ENCODE measurements at places on chromosomes 13 and 19.

DNA sequence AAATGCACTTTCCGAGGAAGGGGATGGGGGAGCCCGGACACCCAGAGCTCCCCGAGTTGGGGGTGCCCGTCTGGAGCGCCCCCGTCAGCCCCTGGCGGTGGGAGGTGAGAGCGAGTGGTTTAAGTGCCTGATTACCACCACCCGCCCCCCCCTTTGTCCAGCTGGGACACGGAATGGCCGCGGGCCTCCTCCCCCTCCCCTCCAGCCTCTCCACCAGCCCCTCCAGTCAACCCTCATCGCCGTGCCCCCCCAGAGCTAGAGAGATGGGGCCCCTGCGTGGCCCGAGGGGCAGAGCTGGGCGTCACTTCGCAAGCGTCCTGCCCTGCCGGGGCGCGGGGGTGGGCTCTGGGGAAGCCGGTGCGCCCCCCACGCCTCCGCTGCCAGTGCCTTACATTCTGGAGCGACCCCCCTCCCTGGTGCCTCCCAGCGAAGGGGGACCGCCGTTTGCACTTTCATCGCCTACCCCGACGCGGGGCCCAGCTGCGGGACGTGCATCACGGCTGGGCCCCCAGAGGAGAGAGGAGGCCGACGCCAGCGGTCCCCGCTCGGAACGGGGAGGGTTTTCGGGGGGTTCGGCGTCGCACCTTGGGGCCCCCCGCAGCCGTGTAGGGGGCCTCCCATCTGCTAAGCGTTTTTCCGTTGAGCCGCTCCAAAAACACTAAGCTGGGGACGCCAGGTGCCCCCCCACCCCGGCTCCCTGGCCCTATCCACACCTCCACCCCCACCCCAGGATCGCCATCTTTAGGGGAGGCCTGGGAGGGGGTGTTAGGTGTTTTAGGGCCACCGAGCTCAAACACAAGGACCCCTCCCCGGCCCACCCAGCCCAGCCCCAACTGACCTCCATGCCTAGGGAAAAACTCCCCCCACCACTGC lies 16.4 kb downstream of the SMIM24 start:
- DNase-seq, result no peak

GRCh38 chr19:8371011-8371804 lies 7.3 kb downstream of the ANGPTL4 start:
- no peak for DNase-seq

- no peak for DNase-seq
Observed at GRCh38 chr19:33368074-33368864, 5.2 kb upstream of the CEBPG start.

DNA sequence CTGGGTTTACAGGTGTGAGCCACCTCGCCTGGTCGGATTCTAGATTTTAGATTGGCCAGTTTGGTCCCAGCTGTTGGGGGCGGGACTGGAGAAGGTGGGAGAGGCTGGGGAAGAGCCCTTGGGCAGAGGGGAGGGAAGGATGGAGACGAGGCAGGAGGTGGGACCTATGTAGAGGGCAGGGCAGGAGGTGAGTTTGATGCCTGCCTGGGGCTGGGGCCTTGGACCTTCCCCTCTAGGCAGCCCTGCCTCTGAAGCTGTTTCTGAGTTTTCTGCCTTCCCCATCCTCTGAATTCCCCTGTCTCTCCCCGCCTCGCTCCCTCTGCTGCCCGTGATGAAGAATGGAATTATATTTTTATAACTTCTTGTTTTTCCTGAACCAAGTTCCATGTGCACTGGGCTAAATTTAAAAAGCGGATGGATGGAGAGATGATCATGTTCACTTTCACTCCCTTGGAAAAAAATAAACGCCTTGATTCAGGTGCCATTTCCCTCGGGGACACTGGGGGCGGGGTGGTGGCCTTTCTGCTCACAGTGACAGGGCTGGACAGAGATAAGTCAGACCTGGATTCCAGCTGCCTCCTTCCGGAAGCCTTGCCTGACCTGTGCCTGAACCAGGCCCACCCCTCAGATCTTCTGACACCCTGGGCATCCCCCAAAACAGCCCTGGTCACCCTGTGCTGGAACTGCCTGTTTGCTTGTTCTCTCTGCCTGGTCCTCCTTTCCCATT lies 16.5 kb upstream of the TNFAIP8L1 start:
- no peak for DNase-seq

- no peak for DNase-seq
Observed at GRCh38 chr13:21413013-21413412, 46.1 kb downstream of the ZDHHC20 start.

GRCh38 chr19:54684527-54684926 lies 21.7 kb downstream of the LILRB4 start:
- DNase-seq, result no peak

GRCh38 chr13:45199711-45200110 lies 1.1 kb downstream of the KCTD4 start:
- no peak for DNase-seq

GRCh38 chr13:86918682-86919081 lies 752.5 kb upstream of the SLITRK5 start:
- no peak for DNase-seq

- no peak for DNase-seq
Observed at GRCh38 chr13:47672245-47673008, 328.6 kb downstream of the SUCLA2 start.

DNA sequence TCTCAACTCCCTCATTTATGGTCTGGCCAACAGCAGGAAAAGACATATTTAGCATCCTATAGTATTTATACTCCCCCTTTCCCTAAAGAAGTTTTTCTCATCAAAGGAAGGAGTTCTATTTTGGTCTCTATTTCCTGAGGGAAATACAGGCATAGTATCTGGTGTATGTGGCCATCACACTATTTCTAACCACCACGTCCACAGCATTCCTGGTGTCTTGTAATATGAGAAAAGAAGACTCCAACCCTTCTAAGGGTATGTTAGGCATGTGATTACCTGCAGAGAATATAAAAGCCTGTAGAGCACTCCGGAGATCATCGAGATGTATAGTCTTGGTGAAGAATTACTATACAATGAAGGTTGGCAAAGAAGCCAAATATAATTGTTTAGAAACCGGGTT lies 137.4 kb downstream of the VWA8 start:
- DNase-seq, result no peak

DNA sequence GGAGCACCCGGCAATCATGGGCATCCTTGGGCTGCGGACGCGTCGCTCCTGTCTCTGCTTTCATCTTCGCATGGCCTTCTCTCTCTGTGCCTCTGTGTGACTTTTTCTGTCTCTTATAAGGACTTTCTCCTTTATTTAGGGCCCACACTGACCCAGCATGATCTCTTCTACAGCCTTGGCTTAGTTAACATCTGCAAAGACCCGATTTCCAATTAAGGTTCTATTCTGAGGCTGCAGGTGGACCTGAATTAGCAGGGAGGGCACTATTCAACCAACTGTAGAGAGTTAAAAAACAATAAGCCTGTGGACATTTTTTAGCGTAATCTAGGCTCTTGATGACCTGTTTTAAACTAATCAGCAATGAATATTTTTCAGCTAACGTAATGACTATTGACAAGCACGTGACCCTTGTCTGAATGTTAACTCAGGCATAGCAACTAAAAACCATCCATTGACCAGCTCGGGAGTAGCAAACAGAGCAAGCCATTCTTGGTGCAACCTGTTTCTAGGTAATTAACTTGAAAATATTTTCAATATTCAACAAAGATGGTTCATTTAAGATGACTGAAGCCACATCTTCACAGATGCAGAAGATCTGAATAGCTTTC lies 15.2 kb downstream of the F10 start:
- no peak for DNase-seq

DNA sequence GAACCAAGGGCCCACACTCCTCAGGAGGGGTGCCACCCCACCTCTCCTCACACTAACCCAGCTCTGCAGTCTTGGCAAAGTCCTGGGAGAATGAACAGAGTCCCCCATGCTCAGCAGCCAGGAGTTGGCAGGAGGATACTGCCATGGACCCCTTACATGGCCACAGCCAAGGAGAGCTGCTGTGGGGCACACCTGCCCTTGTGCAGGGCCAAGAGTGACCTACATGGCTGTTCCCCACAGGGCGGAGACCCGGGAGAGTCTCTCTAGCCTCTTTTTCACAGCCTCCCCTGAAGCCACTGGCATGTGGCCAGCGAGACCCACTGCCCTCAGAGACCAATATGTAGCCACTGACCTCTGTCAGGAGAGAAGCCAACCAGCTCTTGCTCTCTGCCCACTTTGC lies 45.9 kb upstream of the VSTM2B start:
- no peak for DNase-seq

DNA sequence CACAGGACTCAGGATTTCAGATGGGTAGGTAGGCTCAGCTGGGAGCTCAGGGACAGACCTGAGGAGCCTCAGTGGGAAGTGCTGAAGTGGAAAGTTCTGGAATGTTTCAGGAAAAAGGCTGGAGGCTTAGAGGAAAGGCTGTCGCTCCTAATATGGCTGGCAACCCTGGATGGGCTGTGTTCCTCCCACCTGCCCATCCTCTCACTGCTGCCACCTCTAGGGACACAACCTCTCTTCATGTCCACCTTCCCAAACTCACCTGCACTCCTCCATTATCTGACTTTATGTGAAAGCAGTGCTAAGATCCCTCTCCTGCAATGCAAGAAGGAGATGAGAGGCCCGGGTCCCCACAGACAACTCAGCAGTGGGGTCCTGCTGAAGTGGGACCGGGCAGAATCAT lies 5.8 kb upstream of the CEACAM21 start:
- no peak for DNase-seq

DNA sequence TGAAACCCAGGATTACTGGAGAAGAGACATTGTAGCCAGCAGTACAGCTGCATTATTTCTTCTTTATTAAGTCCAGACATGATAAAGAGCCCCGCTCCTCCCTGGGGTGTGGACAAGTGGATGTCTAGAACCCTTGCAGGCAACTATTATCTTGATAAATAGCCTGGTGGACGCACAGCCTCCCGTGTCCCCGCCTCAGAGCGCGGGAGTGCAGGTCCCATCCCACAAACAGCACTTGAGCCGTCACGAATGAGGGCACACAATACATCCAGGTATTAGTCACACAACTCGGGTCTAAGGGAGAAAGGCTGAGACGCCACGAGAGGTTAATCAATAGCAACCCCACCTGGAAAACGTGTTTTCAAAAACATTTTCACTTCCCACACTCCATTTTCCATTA lies 213.2 kb upstream of the SOX1 start:
- no peak for DNase-seq

- DNase-seq, result no peak
Observed at GRCh38 chr19:53771144-53771543, 53.0 kb downstream of the NLRP12 start.

GRCh38 chr13:25172303-25172630 lies 179 bp upstream of the AMER2 start:
- DNase-seq, result no peak

DNA sequence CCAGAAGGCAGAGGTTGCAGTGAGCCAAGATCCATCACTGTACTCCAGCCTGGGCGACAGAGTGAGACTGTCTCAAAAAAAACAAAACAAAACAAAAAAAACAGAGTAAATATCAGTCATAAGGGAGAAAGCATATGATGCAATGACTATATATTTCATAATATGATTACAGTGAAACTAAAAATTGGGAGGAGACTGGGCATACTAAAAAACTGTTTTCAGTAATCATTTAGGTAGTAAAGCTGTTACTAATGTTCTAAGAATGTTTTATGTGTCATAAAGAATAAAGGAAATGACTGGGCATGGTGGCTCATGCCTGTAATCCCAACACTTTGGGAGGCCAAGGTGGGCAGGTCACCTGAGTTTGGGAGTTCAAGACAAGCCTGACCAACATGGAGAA lies 15.9 kb downstream of the ZNF573 start:
- no peak for DNase-seq

- no peak for DNase-seq
Observed at GRCh38 chr19:17977021-17977420, 10.1 kb downstream of the KCNN1 start.

DNA sequence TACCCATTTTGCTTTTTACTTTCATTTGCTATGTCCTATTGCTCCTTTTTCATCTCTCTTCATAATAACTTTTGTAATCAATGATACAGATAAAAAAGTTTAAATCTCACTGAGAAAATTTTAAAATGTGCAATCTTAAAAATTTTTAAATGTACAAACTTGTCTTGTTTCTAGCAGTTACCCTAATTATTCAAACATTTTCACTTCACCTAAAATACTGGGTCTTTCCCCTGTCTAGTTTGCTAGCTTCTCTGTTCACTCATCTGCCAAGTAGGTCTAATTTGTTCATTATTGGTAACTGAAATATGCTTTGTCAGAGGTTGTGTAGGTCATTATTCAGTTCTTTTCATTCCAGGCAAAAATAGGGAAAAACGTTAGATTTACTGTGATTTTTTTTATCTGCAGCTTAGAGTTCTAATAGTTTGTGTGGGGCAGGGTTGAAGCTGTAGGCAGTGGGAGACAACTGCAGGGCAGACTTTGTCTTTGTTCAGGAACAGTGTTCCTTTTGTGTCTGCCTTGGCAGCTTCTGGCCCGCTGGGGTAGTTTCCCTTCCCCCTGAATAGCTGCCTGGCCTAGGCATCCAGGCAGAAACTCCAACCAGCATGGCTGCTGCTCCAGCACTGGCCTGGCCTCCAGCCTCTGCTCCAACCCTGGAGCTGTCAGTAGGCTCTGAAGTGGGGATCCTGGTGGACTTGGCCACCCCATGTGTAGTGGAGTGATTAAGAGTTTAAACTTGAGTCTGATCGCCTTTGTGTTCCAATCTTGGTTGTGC lies 48.5 kb downstream of the WDFY2 start:
- DNase-seq, result no peak

Measured in omental fat pad (tissue), 4 donors.